Epithelial cell of prostate (primary cell): ENCODE measurements at places on chromosomes 2 and 18.

GRCh38 chr2:128317181-128317898, 1.3 kb downstream of the HS6ST1 start:
- no peak for DNase-seq

GRCh38 chr2:241136191-241136590, 13.1 kb downstream of the PASK start:
- no peak for DNase-seq

- no peak for DNase-seq
Measured at GRCh38 chr2:59339121-59339836, 1098.2 kb upstream of the FANCL start.

DNA sequence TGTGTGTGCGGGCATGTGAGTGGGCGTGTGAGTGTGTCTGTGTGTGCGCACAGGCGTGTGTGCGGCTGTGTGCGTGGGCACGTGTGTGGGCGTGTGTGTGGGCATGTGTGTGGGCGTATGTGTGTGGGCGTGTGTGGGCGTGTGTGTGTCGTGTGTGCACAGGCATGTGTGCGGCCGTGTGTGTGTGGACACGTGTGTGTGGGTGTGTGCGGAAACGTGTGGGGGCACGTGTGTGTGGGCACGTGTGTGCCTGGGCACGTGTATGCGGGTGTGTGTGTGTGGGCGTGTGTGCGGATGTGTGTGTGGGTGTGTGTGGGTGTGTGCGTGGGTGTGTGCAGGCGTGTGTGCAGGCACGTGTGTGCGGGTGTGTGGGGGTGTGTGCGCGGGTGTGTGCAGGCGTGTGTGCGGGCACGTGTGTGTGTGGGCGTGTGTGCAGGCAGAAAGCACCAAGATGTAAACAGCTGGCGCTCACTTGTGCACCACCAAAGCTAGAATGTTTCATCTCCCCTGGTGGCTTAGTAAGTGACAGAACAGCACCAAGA, 31.2 kb upstream of the ALKAL2 start:
- no peak for DNase-seq

GRCh38 chr2:235460548-235461047, 33.2 kb upstream of the AGAP1 start:
- DNase-seq, result no peak

- no peak for DNase-seq
Measured at GRCh38 chr2:199830531-199830930, 20.5 kb downstream of the FTCDNL1 start.

- DNase-seq, result no peak
Measured at GRCh38 chr2:157418239-157418641, 25.6 kb downstream of the CYTIP start.
